ENCODE measurements at places on chromosomes 11 and 22. TPM values are rescaled to one million over a fixed set of nuclear protein-coding genes. Genes with fewer than 3 reads are reported as not detected.

- H3K4me3 ChIP-seq: no peak within 1 kb of the TSS
- no peak within 1 kb of the TSS for H3K27ac ChIP-seq
- no peak for DNase-seq
- peaks cover 4% of the 10 kb centered on the region for H3K27me3 ChIP-seq
- no peaks in the 10 kb centered on the region for H3K36me3 ChIP-seq
Measured at GRCh38 chr22:24427500-24428164, at the start of gene ADORA2A. Gene ADORA2A, plus strand, starts transcription at chr22:24427599. Its CDS starts 5,806 bp downstream, at chr22:24433405.

DNA sequence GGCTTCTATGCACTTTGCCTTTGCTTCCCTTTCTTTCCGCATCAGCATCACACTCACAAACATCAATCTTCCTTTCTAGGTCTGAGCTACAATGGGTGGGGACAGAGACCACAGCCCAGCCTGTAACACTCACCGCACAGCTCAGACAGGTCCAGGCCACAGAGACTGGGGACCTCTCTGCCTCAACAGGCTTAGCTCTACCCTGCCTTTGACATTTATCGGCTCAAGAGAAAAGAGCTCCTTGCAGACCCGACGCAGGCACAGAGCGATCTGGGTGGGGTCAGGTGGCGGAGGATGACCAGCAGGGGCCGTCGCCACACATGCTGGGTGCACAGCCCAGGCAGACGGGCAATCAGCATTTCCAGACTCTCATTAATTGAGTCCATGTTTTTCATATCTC, 837.3 kb downstream of the TBC1D22A start:
- H3K4me3 ChIP-seq: no peak overlapping the region
- H3K27ac ChIP-seq: no peak overlapping the region
- H3K36me3 ChIP-seq: peaks cover 10% of the 10 kb centered on the region
- no peaks in the 10 kb centered on the region for H3K27me3 ChIP-seq
- DNase-seq: no peak

The TRPC6 gene
- not detected for total RNA-seq

The FZD4 gene
- total RNA-seq: 11.2 TPM
